ENCODE measurements at places on chromosomes 13 and 19.

GRCh38 chr19:4906963-4907362 is 2.3 kb upstream of the UHRF1 start:
- DNase-seq = no peak

- DNase-seq = no peak
Observed at GRCh38 chr13:109900741-109901140, 114.4 kb upstream of the IRS2 start.

GRCh38 chr19:38389101-38389925 is 816 bp downstream of the SPRED3 start:
- DNase-seq = peak; percentile 70

DNA sequence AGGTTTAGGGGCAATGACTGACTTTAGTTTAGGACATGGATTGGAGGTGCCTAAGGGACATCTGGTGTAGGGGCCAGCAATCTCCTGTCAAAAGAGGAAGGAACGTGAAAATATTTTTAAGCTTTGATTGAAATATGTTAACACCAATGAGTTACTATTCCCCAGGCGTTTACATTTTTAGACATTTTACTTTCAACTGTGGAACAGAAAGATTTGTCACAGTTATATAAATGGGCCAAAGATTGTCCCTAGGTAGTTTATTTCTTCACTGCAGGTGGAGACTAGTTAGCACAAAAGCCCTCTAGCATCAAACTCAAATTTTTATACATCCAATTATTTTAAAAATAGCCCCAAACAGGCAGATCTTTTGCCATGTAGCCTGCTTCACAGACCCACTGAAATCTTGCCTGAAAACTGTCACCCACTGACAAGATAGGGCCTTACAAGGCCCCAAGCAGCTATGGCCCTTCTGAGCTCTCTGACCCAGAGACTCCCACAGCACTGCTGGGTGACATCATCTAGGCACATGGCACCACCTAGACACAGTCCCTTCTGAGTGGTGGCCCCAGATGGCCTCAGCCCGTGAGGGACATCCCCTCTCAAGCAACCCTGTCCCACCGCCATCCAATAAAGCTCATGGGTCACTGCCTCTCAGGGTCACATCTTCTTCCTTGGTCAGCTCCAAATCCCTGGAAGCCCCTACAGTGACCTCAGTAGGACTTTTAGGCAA is 64.8 kb upstream of the DOCK9 start:
- no peak for DNase-seq

DNA sequence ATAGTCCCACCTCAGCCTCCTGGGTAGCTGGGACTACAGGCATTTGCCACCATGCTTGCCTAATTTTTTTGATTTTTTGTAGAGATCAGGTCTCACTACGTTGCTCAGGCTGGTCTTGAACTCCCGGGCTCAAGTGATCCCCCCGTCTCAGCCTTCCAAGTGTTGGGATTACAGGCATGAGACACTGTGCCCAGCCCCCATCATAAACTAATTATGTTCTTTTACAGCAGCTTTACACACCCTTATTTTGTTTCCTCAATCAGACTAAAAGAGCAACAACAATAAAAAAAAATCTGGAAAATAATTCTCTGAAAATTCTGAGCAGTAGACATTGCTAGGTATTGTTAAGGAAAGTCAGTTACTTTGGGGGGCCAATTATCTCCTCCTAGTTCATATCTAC is 35.7 kb downstream of the STARD13 start:
- no peak for DNase-seq

- no peak for DNase-seq
Observed at GRCh38 chr19:34120846-34121639, 51.3 kb upstream of the LSM14A start.

DNA sequence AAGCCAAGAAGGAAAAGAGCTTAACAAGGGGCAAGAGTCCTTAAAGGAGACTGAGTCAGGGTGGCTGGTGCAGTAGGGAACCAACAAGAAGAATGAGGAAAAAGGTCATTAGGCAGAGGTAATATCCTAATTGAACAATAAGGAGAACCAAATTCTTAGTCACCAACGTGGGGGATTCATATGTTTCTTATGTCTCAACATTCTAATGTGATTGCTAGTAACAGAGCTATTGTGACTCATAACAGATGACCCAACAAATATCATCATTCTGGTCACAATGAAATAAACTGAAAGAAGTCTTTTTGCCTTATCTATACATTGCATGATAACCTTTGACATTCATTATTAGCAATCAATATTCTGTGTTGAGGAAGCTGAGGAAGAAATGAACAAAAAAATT is 101.6 kb downstream of the RAP2A start:
- no peak for DNase-seq

DNA sequence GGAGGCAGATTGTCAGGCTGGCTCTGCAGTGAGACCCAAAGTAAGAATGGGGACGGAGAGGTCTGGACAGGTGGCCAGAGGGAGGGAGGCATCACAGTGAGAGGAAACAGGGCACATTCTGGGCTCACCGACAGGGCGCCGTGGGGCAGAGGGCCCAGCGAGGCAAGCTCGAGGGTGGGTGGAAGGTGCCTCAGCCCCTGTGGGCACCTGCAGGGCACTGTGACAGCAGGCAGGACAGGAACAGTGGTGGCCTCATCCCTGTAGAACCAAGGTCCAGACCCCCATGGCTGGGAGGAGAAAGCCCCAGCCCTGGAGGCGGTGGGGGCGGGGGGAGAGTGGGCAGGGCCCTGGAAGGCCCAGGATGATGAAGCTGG is 27.7 kb downstream of the PIP5K1C start:
- DNase-seq = no peak

- peak; percentile 20 for DNase-seq
Observed at GRCh38 chr19:56107626-56108351, 13.3 kb downstream of the ZNF787 start.

GRCh38 chr19:20482721-20483120 is 82.9 kb downstream of the ZNF737 start:
- DNase-seq = no peak

DNA sequence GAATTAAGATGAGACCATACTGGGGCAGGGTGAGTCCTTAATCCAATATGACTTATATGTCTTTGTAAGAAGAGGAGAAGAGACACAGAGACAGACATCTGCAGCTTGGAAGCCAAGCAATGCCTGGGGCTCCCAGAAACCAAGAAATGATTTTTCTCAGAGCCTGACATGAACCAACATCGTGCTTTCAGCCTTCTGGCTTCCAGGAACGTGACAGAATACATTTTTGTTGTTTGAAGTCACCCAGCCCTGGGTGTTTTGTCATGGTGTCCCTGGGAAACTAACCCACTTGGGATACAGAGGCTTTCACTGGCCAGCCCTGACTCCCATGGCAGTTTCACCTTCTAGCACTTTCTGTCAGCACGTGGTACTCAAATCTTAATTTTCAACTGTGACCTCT is 95.3 kb upstream of the SLC10A2 start:
- no peak for DNase-seq

DNA sequence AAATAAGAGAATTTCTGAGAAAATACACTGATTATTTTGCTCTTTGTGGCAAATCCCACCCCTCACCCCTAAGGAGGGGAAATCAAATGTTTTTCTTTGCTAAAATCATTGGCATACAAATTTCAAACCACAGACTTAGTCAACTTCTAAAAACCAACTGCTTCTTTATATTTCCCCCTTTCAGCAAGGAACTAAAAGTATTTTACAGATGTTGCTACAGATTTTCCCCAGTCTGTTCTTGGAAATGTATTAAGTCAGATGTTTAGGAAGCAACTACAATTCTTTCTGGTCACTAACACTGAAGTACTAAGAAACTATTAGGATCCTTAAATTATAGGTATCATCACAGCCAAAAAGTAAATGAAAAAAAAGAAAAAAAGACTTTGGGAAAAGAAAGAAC is 6.9 kb downstream of the MTMR6 start:
- no peak for DNase-seq

GRCh38 chr13:73580513-73581267 is 521.9 kb downstream of the KLF5 start:
- no peak for DNase-seq

GRCh38 chr13:28794396-28794795 is 25.7 kb upstream of the MTUS2 start:
- no peak for DNase-seq

- DNase-seq = no peak
Observed at GRCh38 chr19:48806518-48806817, 4.4 kb downstream of the BCAT2 start.

GRCh38 chr13:101634142-101634541 is 181.7 kb downstream of the ITGBL1 start:
- DNase-seq = no peak

DNA sequence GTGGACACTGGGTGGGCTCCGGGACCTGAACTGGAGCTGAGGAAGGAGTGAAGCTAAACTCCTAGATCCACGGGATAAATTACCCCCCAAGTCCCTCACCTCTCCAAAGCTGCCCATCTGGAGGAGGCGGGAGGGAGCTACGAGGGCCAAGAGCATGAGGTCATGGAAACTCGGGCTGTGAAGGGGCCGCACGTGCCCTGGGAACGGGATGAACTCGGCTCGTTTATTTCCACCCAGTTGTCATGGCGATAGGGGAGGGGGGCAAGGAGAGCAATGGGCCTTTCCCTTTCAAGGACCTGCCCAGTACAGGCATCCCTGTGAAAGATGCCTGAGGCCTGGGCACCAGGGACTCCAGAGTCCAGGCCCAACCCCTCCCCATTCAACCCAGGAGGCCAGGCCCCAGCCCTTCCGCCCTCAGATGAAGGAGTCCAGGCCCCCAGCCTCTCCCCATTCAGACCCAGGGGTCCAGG is 3.8 kb downstream of the PPP1R12C start:
- peak; percentile 10 for DNase-seq

- DNase-seq = no peak
Observed at GRCh38 chr19:53883741-53884140, 1.7 kb downstream of the PRKCG start.

DNA sequence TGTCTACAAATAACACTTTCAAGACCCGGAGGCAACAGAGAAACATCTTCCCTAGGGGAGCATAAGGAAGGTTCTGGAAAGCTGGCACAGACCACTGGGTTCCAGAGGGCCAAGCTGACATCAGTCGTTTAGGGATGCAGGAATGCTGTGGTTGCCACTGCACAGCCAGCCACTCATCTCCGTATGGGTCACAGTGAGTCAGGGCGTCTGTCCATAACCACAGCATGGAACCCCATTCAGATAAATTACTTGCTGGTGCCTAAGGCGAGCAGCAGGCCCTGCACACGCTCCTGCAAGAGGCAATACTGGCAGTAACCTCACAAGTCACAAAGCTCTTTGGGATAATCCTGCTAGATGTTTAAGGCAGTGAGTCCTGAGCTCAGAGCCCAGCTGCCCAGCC is 140.9 kb upstream of the UBL3 start:
- no peak for DNase-seq

DNA sequence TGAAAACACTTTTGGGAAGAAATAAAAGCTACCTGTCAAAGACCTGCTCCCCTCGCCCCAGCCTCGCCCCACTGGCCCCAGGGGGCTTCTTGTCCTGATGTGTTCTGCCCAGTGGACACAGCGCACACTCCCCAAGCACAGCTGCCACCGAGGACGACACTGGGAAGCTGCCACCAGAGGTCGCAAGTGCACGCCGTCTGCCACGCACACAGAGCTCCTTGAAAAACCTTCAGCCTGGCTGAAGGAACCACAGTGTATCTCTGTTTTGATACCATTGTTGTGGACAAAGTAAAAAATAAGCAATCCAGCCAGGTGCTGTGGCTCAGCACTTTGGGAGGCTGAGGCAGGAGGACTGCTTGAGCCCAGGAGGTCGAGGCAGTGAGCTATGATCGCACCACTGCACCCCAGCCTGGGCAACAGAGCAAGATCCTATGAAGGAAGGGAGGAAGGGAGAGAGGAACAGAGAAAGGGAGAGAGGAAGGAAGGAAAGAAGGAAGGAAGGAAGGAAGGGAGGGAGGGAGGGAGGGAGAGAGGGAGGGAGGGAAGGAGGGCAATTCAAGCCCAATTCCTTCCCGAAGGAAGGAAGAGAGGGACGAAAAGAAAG is 57.3 kb downstream of the CEBPG start:
- peak; percentile 68 for DNase-seq

- DNase-seq = no peak
Observed at GRCh38 chr13:95209109-95209508, 92.1 kb downstream of the ABCC4 start.

GRCh38 chr19:38182536-38183210 is 41.3 kb downstream of the DPF1 start:
- DNase-seq = no peak

GRCh38 chr19:50563597-50563996 is 4.6 kb downstream of the LRRC4B start:
- no peak for DNase-seq

- DNase-seq = no peak
Observed at GRCh38 chr19:3625996-3626472, 556 bp downstream of the CACTIN start.

- no peak for DNase-seq
Observed at GRCh38 chr13:110006304-110006703, 219.9 kb upstream of the IRS2 start.

GRCh38 chr13:103006641-103007426 is 59.4 kb downstream of the SLC10A2 start:
- DNase-seq = no peak

All from C1 segment of cervical spinal cord (tissue), 14 donors.